ENCODE measurements at places on chromosomes 1 and 21. TPM values are rescaled to one million over a fixed set of nuclear protein-coding genes. Genes with fewer than 3 reads are reported as not detected.

The SRRM1 gene
- polyA plus RNA-seq, result 184 TPM

The KLF17 gene
- polyA plus RNA-seq, result not detected

DNA sequence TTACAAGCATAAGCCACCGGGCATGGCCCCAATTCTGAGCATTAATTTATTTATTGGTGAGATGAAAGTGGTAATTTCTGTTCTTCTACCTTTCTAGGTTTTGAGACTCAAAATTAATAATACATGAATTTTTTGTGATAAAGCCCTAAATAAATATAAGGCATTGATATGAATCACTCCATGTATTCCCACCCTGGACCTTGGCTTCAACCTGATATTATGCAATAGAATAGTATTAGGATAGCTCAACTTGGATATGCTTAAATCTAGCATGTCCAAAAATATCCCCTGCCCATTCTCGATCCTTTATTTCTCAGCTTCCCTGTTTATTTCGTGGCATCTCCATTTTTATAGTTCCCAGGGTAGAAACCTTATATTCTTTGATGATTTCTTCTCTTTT lies 2.5 kb downstream of the AGL start:
- DNase-seq, result no peak

- no peak for DNase-seq
Observed at GRCh38 chr1:240094041-240094722, 2.5 kb downstream of the FMN2 start.

DNA sequence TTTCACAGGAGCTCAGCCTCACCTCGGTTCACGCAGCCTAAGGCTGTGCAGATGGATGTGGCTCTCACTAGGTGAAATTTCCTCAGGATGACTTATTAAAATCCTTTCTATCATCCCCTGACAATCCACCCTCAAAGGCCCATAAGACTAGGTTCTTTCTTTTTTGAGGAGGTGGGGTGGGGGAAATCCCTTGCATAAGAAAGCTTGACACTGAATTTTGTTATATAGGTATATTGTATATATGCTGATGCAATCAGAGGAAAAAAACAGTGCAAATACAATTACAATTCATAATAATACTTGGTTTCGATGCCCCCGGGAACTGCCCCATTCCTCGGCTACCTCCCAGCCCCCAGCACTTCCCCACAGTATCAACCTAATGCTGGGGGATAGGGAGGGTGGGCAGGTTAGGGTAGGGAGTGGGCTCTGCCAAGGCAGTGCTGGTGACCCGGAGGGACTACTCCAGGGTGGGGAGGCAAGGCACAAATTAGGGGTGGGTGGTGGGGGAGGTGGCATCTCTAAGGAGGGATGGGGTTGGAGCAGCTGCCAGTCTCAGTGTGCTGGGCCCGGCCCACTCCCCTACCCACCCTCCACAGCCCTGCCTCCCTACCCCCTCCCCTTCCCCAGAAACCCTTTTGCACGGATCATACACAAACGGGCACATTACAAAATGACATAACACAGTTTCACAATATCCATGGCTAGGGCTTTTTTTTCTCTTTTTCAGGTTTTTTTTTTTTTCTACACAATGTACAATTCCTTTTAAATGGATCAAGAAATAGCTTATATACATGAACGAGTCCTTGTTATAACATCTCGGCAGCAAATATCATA lies 30.9 kb downstream of the SLC27A3 start:
- DNase-seq, result no peak

DNA sequence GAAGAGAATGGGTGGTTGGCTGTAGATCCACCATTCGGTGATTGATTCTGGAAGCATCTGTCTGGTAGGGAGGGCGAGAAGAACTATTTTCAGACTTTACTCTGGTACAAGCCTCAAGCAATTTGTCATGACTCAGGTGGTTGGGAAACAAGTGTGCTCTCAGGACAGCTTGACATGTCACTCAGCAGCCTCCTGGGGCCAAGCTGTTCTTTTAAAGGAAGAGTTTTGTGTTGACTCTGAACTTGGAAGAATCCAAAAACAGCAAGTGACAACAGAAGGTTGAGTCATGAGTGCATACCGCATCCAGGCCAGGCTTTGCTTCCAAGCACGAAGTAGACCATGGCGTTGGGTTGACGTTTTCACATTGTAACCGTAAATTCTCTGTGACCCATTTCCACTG lies 65.9 kb downstream of the CLIC6 start:
- DNase-seq, result no peak

- no peak for DNase-seq
Observed at GRCh38 chr1:246742396-246742795, 18.2 kb downstream of the SCCPDH start.

DNA sequence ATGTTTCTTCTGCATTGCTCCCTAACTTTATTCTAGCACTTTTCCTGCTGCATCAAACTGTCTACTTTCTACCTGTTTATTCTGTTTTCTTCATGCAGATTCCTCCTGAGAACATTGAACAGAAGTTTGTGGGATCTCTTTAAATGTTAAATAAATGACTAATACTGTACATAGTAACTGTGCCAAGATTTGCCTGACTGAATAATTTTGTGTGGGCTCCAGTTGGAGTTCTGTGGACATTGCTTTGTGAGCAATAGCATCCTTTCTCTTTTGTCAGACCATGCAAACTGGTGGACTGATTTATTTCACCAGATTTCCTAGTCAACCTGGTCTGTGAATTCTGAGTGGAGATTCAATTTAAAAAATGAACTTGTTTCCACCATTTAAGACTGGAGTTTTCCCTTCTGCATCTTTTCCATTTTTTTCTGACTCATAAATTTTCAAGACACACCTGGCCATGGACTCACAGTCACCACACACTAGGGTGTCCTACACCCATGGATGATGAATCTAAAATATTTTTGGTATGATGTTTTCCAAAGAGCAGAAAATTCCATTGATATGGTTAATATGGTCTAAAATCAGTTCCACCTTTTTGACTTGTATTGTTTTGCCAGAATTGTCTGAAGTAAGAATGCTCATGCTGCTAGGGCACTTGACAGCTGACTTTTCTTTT lies 140.7 kb upstream of the SPAG17 start:
- DNase-seq, result no peak

GRCh38 chr1:11158291-11158690 lies 30.9 kb upstream of the ANGPTL7 start:
- DNase-seq, result no peak

DNA sequence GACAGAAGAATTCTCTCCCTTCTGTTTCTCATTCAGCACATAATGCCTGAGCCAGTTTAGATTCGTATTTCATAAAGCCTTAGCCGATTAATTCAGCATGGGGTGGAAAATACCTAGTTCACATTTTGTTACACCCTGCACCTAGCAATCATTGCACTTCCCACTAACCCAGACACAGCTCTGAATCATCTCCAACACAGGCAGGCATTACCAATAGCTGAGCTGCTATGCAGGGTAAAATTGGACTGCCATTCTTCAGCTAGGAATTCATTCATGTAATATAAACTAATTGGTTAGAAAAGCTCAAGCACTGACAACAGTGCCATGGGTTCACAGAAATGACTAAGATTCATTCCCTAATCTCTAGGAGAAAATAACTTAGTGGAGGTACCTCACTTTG lies 26.9 kb upstream of the NKAIN1 start:
- no peak for DNase-seq

- DNase-seq, result no peak
Observed at GRCh38 chr21:24727803-24728440, 879.4 kb downstream of the MRPL39 start.

- no peak for DNase-seq
Observed at GRCh38 chr1:16181887-16182719, 26.2 kb upstream of the EPHA2 start.
